ENCODE measurements at places on chromosomes 1 and 21. TPM values are rescaled to one million over a fixed set of nuclear protein-coding genes. Genes with fewer than 3 reads are reported as not detected.

DNA sequence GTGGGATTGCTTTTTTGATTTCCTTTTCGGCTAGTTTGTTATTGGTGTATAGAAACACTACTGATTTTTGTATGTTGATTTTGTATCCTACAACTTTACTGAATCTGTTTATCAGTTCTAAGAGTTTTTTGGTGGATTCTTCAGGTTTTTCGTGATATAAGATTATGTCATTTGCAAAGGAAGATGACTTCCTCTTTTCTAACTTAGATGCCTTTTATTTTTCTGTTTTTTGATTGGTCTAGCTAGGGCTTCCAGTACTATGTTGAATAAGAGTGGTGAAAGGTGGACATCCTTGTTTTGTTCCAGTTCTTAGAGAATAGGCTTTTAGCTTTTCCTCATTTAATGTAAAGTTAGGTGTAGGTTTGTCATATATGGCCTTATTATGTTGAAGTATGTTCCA, 13.1 kb upstream of the NHLH2 start:
- no peak overlapping the region for H3K27ac ChIP-seq
- peaks cover 36% of the 10 kb centered on the region for H3K27me3 ChIP-seq
- H3K4me3 ChIP-seq = no peak overlapping the region
- no peaks in the 10 kb centered on the region for H3K4me1 ChIP-seq
- DNase-seq = no peak

DNA sequence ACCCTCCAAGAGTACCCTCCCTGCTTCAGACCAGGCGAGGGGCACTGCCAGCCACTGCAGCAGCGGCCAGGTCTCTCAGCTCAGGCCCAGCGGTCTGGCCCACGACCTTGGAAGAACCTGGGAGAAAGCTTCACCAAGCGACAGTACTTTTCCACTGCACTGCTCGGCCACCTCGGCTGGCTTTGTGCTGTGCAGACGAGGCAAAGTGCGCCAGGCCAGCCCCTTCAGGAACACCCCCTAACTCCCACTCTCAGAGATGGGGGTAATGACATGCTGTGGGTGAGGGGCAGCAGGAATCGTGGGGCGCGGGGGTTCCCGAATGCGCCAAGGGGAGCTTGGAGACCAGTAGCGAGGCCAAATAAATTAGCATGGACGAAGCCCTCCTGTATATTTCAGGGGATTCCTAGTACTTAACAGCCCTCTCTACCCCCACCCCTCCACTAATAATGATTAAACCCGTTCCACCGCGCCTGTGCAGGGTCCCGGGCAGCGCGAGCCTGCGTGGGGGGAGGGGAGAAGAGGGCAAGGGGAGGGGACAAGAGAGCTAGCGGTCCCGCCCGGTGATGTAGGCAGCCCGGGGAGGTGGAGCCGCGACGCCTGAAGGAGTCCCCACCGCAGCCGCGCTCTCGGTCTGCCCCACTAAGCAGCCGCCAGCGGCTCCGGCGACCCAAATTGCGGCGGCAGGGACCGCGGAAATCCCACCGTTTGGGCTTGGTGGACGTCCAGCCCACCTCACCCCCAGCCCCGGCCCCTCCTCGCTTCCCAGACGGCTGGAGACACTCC, at the start of gene FAM43B:
FAM43B (plus strand) TSS at position 629 of the 783 bp plus-strand sequence. CDS start 401 bp downstream, outside the sequence.
- H3K4me3 ChIP-seq = peak within 1 kb of the TSS; percentile 67
- peaks cover 80% of the 10 kb centered on the region for H3K27me3 ChIP-seq
- H3K36me3 ChIP-seq = no peaks in the 10 kb centered on the region
- DNase-seq = peak; percentile 87

Gene PRAMEF26
- not detected for total RNA-seq

DNA sequence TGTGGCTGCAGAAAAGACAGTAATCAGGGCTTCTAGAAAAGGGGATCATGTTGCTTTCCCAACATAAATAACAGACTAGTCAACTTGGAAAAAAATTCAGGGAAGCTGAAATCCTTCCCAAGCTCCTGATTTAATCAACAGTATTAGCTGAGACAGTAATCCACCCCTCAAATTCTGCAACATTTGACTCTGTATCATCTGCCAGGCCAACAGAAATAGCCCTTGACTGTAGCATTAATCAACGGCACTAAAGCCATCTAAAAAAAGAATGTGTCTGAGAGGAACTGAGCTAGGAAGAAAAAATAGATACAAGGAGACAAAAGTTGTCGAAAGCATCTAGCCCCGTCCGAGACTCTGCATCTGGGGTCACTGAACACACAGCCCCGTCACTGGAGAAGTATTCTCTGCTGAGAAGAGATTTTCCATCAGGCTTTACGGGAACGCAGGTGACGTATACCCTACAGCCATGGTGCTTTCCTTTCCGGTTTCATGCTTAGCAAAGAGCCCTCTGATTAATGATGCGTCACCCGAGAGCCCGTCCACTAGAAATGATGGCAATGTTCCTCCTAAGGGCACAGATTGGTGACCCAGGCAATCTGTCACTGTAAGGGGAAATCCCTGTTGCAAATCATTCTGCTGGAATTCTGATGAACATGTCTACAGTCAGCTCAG, 42.1 kb upstream of the TP53BP2 start:
- H3K27me3 ChIP-seq = no peaks in the 10 kb centered on the region
- peaks cover 12% of the 10 kb centered on the region for H3K4me1 ChIP-seq
- H3K27ac ChIP-seq = peak overlapping the region; percentile 74
- peak overlapping the region; percentile 53 for H3K4me3 ChIP-seq

DNA sequence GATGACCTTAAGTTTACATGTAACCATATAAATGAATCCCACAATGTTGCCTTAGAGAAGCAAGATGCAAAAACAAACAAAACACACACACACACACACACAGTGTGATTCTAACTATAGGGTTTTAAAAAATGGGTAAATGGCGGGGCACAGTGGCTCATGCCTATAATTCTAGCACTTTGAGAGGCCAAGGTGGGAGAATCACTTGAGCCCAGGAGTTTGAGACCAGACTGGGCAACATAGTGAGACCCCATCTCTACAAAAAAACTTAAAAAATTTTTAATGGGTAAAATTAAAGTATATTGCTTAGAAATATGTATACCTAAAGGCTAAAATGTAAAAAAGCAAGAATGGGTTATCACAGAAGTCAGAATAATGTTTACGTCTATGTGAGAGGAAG, 15.8 kb downstream of the KMO start:
- no peaks in the 10 kb centered on the region for H3K36me3 ChIP-seq
- H3K27ac ChIP-seq = no peak overlapping the region
- H3K4me1 ChIP-seq = no peaks in the 10 kb centered on the region
- H3K4me3 ChIP-seq = no peak overlapping the region

- no peaks in the 10 kb centered on the region for H3K4me1 ChIP-seq
- no peak overlapping the region for H3K27ac ChIP-seq
- no peaks in the 10 kb centered on the region for H3K36me3 ChIP-seq
- no peak for DNase-seq
These were observed 210.3 kb upstream of the AJAP1 start for GRCh38 chr1:4444086-4444485.

Gene AKNAD1
- total RNA-seq = not detected

Gene AADACL4
- not detected for total RNA-seq

- no peak overlapping the region for H3K27ac ChIP-seq
- H3K36me3 ChIP-seq = no peaks in the 10 kb centered on the region
- DNase-seq = no peak
- H3K4me1 ChIP-seq = peaks cover 5% of the 10 kb centered on the region
- no peak overlapping the region for H3K4me3 ChIP-seq
These were observed 404.0 kb downstream of the PRDM2 start for GRCh38 chr1:14103878-14104430.

DNA sequence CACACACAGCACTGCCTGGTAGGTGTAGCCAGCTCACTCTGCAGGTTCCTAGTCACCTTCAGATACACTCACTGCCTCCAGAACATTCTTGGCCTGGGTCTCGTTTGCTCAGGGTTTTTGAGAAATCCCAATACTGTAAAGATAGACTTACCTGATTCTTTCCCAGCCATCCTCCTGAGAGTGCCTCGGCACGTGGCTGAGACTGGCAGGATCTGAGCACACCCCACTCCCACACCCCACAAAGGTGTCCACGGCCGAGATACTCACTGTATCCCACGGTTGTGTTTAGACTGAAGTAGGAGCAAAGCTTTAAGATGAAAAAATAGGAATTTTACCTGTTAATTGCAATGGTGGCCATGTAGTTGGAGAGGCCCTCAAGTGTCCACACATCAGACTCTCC, 33.4 kb downstream of the SNAP47 start:
- H3K4me1 ChIP-seq = peaks cover 16% of the 10 kb centered on the region
- no peaks in the 10 kb centered on the region for H3K27me3 ChIP-seq
- no peak overlapping the region for H3K4me3 ChIP-seq

- peak overlapping the region; percentile 54 for H3K4me3 ChIP-seq
- peak overlapping the region; percentile 83 for H3K27ac ChIP-seq
- H3K36me3 ChIP-seq = no peaks in the 10 kb centered on the region
- no peaks in the 10 kb centered on the region for H3K27me3 ChIP-seq
These were observed 39.6 kb upstream of the LBR start for GRCh38 chr1:225467193-225468020.

Gene CCDC30
- 2.2 TPM for total RNA-seq

Gene PLEKHO1
- total RNA-seq = 49.4 TPM

GRCh38 chr1:221823561-221823960, 81.7 kb upstream of the DUSP10 start:
- H3K27ac ChIP-seq = no peak overlapping the region
- no peaks in the 10 kb centered on the region for H3K36me3 ChIP-seq
- DNase-seq = no peak
- H3K27me3 ChIP-seq = no peaks in the 10 kb centered on the region
- no peak overlapping the region for H3K4me3 ChIP-seq
- H3K4me1 ChIP-seq = peaks cover 10% of the 10 kb centered on the region

- no peak for DNase-seq
- H3K4me1 ChIP-seq = peaks cover 21% of the 10 kb centered on the region
- H3K4me3 ChIP-seq = no peak overlapping the region
- H3K27me3 ChIP-seq = no peaks in the 10 kb centered on the region
- H3K36me3 ChIP-seq = no peaks in the 10 kb centered on the region
These were observed 4.3 kb upstream of the C1orf115 start for GRCh38 chr1:220685879-220686278.

Gene PI4KB
- 44.5 TPM for total RNA-seq

DNA sequence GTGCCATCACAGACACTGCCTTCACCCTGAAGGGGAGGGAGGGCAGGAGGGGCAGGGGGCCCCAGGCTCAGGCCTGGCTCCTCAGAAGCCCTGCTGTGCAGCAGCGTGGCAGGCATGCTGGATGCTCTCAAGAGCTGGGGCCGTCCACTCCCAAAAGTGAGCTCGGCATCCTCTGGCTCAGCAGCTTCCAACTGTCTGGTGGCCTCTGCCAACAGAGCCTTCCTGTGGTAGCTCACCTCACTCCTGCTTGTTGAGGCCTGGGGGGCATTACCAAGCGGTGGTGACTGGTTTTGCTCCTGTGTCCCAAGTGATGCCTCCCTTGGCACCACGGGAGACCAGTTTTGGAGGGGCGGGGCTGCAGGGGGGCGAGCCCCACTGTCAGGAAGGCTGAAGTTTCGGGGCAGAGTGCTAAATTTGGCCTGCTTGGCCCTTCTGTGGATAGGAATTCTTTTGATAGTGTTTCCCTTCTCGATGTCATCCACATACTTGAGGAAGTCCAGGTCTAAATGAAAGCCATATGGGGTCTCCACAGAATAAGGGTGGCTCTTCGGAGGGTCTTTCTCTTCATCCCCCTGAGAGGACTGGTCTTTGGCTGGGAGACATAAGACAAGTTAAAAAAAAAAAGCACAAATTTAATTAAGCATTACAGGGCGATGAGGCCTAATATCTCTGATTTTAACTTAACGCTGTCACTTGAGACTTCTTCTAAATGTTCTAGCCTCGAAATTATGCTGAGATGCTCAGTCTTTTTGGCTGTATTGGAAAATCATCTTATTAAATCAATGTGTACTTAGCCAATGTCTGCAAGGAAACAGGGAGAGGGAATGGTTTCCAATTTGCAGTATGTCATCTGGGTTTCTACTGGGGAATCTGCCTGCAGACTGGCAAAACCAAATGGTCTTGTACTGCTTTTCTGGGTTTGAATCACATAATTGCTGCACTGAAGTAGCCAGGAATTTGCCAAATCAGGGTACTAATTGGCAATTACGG, 44.4 kb downstream of the KANK4 start:
- peaks cover 3% of the 10 kb centered on the region for H3K27me3 ChIP-seq
- DNase-seq = no peak
- no peak overlapping the region for H3K4me3 ChIP-seq
- H3K36me3 ChIP-seq = no peaks in the 10 kb centered on the region
- no peak overlapping the region for H3K27ac ChIP-seq

GRCh38 chr1:3921765-3922164, 21.7 kb upstream of the C1orf174 start:
- H3K4me3 ChIP-seq = no peak overlapping the region
- H3K27me3 ChIP-seq = peaks cover 91% of the 10 kb centered on the region
- no peaks in the 10 kb centered on the region for H3K4me1 ChIP-seq
- DNase-seq = no peak
- H3K27ac ChIP-seq = no peak overlapping the region

DNA sequence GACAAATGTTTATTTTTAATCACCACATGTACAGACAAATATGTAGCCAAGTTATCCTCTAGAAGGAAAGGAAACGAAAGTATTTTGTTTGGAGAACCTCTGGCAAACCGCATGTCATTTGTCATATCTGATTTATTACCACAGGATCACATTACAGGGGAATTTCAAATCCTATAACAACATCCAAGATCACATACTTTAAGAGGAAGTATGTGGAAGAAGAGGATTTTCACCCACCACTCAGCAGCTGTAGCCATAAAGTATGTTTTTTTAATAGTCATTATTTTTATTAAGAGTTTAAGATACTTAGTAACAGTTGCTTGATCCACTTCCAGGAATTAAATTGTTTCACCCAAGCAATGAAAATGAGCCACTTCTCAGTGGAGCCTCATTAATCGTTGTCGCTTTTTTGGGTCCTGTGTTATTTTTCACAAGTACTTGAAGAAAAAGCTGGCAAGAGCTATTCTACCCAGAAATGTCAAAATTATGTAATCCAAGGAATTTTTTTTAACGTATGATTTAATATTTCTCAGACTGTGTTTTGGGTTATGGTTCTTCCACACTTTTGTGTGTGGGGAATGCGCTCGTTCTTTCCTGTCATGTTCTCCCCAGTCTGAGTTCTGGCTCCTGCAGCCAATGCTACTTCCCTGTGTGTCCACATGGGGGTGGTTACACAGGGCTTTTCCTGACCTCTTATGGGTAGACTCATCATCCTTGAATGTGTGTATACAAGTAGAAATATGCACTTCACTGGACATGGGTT, 6.9 kb downstream of the SERTAD4 start:
- peak overlapping the region; percentile 91 for H3K27ac ChIP-seq
- DNase-seq = no peak
- H3K4me3 ChIP-seq = peak overlapping the region; percentile 48
- peaks cover 45% of the 10 kb centered on the region for H3K4me1 ChIP-seq
- H3K27me3 ChIP-seq = no peaks in the 10 kb centered on the region

Gene ZNF648
- total RNA-seq = not detected

Gene NUDT4B
- total RNA-seq = not detected

GRCh38 chr1:55555956-55556725, 341.0 kb upstream of the USP24 start:
- no peak overlapping the region for H3K4me3 ChIP-seq
- H3K36me3 ChIP-seq = no peaks in the 10 kb centered on the region

Gene GBP2
- total RNA-seq = 8.8 TPM

All from left ventricle myocardium inferior (tissue), 1 donor.